ENCODE measurements at places on chromosomes 2 and 18.

- no peak for DNase-seq
Measured at GRCh38 chr2:98087447-98088020, 567 bp downstream of the VWA3B start.

- no peak for DNase-seq
Measured at GRCh38 chr2:175167076-175167791, 769 bp downstream of the ATF2 start.

DNA sequence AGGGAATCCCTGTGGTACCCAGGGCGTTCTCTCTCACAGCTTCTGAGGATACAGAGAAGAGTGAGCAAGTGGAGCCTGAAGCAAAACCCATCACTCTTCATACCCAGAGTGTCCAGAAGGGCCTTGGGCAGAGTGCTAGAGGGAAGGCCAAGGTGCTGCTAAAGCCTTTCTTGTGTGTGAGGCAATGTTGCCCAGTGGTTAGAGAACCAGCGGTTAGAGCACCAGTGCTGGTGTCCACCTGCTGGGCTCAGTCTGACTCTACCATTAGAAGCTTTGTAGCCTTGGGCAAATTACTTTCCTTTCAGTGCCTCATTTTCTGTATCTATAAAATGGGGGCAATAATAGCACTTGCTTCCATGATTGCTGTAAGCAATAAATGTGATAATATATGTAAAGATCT, 210.5 kb upstream of the SKOR2 start:
- no peak for DNase-seq

GRCh38 chr2:104412384-104412783, 441.5 kb upstream of the POU3F3 start:
- peak; percentile 2 for DNase-seq
